ENCODE measurements at places on chromosomes 4 and X.
A peak's percentile ranks its signal among the peaks of the same experiment; 100 is the strongest.

DNA sequence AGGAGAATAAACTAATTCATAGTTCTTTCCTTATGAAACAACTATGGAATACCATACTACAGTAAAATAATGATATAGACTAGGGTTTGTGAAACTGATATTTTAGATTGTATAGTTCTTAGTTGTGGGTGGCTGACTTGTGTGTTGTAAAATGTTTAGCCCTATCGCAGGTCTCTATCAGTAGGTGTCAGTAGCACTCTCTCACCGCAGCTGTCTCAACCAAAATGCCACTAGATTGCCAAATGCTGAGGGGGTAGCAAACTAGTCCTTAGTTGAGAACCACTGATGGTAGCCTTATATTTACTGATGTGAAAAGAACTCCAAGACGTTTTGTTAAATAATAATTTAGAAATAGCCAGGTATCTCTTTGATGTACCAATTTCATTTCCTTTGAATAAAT lies 48.1 kb downstream of the RHOXF2B start:
- no peak for DNase-seq

DNA sequence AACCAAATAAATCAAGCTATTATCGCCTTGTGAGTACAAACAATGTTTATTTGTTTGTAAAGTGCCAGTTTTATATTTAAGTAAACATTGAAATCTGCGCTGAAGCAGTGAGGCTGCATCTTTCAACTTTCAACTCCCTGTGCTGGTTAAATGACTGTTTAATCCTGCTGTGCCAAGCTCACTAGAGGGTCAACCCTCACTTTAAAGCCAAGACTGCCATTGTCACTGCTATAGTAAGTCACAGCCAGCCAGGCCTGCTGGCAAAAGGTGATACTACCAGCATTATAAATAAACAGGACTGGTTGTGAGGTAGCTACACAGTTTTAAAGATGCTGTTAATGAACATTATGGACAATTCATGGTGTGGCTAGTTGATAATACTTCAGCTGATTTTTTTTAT lies 34.6 kb downstream of the EFHC2 start:
- no peak for DNase-seq

DNA sequence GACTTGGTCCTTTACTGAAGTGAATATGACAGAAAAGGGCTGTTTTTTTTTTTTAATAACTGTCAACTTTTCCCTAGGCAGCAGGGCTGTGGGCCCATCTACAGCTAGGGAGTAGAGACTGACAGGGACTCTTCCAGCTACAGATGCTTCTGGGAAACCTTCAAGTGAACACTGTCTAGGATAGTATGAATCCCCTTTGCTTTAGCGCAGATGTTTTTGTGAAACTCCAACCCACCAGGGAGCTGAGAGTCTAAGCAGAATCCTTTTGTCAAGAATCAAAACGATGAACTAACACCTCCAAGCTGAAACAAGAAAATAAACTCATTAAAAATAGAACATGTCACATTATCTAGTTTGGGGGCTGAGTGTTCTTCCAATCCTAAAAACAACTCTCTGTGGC lies 219.7 kb upstream of the FGF13 start:
- no peak for DNase-seq

GRCh38 chrX:48749182-48749581 lies 12.4 kb upstream of the GLOD5 start:
- no peak for DNase-seq

DNA sequence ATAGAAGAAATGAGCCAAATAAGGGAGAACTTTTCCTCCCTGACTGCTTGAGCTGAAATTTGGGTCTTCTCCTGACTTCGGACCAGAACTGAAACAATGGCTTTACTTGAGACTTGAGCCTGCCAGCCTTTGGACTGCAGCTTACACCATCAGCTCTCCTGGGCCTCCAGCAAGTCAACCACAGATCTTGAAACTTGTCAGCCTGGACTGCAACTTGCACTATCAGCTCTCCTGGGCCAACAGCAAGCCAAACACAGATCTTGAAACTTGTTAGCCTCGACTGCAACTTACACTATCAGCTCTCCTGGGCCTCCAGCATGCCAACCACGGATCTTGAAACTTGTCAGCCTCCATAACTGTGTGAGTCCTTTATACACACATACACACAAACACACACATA lies 425.9 kb upstream of the PCDH7 start:
- DNase-seq: no peak

DNA sequence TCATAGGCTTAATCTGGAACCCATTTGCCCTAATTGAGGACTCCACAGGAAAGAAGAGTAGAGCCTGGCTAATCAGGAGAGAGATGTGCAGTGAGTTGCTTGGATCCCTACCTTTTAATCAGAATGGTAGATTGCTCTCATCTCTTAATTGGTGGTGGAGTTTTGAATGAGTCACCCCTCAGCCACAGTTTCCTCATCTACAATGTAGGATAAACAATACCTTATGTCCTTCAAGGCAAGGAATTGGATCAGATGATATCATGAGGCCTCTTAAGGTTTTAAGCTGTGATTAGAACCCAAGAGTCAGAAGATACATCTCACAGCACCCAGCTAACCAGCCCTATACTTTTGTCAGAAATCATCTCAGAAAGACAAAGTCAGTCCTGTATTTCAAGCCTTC lies 39.1 kb downstream of the PDGFRA start:
- DNase-seq: no peak

- DNase-seq: no peak
Observed at GRCh38 chr4:67055319-67055718, 490.0 kb downstream of the CENPC start.

DNA sequence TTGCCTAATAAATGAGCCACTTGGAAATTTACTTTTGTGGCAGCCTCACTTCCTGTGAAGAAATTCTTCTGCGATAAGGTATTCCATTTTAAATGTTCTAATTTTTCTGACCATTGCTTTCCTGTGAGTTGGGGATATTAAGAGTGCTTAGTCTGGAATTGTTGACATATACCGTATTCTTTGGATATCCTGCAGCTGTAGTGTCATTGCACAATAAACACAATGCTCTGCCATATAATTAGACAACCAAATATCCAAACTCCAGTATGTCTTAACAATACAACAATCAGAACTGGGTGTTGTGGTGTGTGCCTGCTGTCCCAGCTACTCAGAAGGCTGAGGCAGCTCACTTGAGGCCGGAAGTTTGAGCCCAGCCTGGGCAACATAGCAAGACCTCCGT lies 99.4 kb downstream of the LUZP4 start:
- DNase-seq: no peak

GRCh38 chr4:121875652-121876051 lies 5.4 kb upstream of the BBS7 start:
- no peak for DNase-seq

DNA sequence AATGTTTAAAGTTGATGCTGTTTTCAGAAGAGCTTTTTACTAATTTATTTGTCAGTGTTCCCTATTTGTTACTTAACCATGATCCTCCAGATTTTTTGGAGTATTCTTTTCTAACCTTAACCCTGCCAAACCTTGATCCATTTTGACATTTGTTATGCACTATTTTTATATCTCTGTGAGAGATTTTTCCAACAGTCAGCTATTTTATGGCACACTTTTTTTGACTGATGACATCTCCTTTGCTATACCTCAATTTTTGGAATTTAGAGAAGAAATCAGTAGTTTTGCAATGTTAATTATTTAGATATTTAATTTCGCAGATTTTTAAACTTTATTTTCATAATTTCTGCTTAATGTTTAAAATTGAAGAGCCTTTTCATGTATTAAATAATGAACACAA lies 66.0 kb downstream of the CPEB2 start:
- no peak for DNase-seq

- DNase-seq: peak; percentile 19
Observed at GRCh38 chrX:132092439-132093065, 35.3 kb downstream of the FRMD7 start.

DNA sequence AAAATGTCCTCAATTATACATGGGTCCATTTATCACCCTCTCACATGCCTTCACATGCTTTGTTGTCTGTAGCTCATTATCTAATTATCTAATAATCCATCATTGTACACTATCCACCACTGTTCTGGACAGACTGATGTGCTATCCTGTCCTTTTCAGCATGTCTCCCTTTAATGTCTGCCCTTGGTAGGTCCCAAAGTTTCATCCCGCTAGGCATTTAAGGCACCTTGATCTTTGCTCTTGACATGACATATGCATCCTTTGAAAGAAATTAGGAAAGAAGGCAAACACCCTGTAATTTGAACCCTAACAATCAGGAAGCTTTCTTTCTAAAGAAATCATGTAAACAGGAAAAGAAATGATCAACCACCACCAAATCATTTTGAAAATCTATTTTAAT lies 5.7 kb downstream of the CHST7 start:
- DNase-seq: no peak

DNA sequence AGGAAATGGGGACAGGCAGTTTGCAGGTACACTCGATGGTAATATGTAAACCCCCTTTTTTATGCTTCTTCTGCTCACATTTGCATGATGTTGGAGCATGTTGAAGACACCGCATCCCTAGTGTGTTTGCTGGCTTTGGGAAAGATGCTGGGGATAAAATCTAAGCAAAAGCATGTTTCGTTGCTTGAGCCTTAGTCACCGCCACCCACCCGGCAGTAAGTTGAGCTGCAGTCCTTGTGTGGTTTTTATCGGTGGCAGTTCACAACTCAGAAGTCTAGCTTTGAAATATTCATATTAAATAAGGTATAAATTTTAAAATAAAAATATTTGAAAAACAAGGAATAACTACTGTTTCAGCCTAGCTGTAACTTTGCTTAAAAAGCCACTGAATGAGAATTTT lies 21.7 kb upstream of the MND1 start:
- DNase-seq: no peak

- DNase-seq: no peak
Observed at GRCh38 chr4:5992828-5993321, 25.4 kb downstream of the C4orf50 start.

GRCh38 chr4:25872851-25873631 lies 10.3 kb upstream of the SEL1L3 start:
- no peak for DNase-seq

DNA sequence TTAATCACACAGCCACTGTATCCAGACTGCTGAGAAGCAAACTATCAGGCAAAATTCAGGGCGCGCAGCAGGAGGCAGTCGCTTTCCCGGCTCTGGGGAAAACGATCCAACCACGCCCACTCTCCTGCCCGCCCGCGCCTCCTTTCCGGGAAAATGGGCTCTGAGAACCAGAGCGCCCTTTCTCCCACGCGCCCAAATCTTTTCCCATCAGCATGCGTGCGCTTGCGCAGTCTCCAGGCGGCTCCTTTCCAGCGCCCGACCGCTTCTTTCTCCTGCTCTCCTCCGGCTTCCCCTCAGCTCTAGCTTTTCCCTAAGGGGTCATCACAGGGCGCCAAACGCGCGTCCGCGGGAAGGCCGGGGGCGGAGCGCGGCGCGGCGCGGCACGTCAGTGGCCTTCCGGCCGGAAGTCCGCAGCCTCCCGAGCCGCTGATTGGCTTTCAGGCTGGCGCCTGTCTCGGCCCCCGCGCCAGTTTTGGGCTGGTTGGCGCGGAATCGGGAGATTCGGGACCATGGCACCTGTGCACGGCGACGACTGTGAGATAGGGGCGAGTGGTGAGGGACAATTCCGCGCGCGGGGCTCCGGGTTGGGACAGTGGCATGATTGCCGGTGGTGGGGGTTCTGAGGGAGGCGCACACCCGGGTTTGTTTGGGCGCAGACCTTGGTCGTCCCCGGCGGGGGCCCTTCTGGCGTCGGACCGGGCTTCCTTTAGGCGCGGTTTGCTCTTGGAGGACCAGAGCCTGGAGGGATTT lies at the start of gene POLA1:
POLA1 (plus strand) TSS at position 466 of the 750 bp plus-strand sequence; CDS start at position 510, 44 bp downstream.
- peak; percentile 91 for DNase-seq

GRCh38 chr4:101419336-101420135 lies 72.2 kb upstream of the PPP3CA start:
- no peak for DNase-seq

DNA sequence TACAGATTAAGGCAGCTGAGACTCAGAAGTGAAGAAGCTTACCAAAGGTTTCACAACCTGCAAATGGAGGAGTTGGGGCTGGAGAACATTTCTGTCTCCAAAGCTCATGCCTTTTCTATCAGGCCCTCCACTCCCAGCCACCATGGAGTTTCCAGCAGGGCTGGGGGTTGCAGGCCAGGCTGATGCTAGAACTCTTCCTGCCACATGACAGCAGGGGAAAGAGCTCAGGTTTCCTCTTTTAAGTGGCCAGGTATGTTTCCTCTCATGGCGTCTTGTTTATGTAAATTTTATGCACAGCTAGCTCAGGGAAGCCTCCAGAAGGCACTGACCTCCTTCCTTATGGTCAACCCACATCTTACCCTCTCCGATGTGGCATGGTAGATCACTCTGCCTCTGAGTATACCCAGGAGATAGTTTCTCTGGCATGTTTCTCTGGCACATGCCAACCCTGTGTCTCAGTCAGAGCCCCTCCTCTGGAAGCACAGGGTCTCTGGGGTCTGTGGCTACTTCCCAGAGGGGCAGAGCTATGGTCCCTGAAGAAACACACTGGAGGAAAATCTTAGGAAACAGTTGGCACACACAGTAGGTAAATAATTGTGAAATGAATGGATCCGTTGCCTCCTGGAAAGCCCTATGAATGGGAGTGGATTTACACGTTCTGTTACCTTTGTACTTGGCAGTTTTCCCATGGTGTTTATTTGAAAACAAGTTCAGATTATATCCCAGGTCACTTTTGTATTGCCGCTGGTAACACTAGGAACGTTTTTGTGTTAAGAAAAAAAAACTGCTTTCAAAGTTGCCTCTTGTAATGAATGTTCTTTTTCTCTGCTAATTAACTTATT lies 28.9 kb downstream of the PDK3 start:
- DNase-seq: no peak

- no peak for DNase-seq
Observed at GRCh38 chr4:133130171-133130570, 18.9 kb upstream of the PCDH10 start.

- DNase-seq: no peak
Observed at GRCh38 chr4:137300776-137301175, 231.5 kb downstream of the PCDH18 start.

DNA sequence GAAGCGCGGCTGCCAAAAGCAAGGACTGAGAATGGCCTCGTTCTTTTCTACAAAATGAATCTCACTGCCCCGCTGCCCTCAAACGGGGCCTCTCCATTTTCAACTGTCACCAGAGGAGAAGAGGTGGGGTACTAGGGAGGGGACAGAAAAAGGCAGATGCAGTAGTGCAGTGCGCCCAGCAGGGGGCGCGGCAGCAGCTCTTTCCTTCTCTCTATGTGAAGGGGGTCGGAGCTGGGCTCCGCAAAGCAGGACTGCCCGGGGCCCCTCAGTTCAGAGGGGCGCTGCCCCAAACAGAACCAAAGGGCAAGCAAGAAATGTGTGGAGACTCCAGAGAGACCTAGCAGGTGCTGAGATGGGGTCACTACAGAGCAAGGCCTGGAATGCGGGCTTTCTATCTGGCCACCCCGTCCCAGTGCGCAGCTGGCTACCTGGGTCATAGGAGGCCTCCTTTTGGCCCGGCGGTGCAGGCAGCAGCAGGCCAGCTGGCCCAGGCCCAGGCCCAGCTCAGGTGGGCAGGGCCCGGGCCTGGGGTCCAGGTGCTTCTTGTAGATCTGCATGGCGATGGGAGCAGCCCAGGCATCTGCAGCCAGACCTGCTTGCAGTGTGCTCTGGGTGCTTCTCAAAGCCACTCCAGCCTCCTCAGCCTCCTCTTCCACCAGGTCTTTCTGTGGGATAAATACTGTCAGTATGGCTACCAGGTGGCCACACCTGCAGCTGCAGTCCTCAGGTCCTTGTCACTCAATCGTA lies 5.9 kb downstream of the IRAK1 start:
- DNase-seq: peak; percentile 27

- DNase-seq: no peak
Observed at GRCh38 chr4:94540476-94540875, 88.7 kb downstream of the PDLIM5 start.
